ENCODE measurements at places on chromosomes 6 and 20.

DNA sequence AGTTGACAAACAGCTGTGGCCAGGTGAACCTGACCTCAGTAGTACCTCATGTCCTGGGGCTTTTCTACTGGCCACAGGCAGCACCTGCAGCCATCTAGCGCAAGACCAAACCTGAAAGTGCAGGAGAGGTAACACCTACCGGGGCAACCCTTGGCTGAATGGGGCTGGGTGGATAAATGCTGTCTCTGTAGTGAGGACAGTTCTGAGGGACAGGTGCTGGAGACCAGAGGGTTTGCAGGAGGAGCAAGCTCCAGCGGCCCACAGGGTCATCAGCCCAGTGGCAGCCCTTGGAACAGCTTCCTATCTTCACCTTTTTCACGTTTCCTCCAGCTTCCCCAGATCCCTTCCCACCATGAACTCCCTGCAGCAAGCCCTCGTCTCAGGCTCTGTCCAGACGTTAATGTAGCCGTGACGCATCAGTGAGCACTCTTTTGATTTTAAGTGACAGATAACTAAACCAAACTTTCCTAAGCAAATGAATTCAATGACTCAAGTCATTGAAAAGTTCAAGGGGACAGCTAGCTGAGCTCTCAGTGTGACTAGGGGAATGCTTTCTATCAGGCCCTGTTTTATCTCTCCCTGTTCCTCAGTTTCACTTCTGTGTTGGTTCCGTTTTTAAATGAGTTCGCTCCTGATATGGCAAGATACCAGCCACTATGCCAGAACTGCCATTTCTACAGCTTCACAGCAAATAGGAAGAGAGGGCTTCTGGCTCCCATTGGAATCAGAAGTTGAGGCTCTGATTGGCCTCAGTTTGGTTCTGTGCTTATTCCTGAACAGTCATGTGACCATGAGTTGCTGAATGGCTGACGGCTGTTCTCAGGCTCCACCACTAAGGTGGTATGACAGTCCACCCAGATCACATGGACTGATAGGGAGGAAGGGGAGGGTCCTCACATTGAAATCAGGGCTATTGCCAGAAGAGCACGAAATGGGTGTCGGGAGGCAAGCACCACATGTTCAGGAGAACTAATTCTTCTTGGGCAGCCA, 12.1 kb upstream of the PFDN4 start:
- no peak for DNase-seq

DNA sequence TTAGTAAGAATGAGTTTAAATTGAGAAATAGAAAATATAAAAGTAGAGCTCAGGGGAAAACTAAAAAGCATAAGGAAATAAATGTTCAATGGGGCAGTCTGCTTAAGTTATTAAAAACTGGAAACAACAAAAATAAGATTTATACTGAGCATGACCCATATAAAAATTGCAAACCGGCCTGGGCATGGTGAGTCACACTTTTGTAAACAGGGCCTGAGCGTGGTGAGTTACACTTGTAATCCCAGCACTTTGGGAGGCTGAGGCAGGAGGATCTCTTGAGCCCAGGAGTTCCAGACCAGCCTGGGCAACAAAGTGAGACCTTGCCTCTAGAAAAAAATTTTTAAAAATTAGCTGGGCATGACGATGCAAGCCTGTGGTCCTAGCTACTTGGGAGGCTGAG, 74.6 kb downstream of the TMEM244 start:
- DNase-seq = no peak

DNA sequence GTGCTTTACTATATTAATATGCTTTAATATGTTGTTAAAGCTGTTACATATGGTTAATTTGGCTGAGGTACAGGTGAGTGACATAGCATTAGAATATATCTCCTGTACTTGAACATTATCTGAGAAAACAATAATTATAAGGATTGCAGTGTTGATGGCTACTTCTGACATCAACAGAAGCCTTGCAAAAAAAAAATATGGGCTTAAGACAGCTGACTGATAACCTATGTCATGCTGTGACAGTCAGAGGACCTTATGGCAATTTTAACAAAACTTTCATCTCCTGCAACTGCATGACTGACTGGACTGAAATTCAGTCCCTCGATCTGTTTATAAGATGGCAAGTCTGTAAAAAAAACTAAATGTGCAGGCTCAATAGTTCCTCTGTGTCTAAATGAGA, 27.5 kb upstream of the TBX18 start:
- no peak for DNase-seq

DNA sequence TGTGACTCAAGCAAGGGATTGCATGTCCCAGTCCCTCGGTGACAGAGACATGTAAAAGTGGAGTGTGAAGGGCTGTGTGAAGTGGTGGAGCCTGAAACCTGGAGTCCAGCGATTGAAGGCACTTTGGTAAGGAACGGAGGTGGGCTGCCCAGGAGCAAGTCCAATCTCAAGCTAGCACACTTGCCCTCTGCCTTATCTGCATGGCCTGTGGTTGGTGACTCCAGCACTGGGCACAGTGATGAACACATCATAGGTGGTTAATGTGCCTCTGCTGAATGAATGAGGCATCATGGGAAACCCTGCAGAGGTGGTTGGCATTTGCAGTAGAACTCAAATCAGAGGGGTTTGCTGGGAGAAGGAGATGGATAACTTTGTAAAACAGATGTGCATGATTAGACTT, 14.9 kb upstream of the ULBP3 start:
- DNase-seq = no peak

DNA sequence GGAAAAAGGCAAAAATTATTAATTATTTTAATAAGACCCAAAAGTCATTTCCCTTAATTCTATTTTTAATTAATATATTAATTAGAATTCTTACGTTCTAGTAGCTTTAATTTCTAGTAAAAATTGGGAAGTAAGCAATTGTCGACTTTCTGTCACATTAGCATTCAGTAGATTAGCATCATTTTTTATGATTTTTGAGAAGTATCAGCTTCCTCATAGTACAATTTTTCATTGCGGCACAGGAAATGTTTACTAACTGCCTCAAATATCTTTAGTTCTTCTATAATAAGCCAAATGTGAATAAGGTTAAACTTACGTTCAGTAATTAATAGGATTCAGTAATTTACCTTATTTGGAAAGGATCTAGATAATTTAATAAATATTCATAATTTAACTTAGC, 687.4 kb downstream of the EPM2A start:
- no peak for DNase-seq

GRCh38 chr6:11782524-11782923, 3.9 kb upstream of the ADTRP start:
- no peak for DNase-seq

DNA sequence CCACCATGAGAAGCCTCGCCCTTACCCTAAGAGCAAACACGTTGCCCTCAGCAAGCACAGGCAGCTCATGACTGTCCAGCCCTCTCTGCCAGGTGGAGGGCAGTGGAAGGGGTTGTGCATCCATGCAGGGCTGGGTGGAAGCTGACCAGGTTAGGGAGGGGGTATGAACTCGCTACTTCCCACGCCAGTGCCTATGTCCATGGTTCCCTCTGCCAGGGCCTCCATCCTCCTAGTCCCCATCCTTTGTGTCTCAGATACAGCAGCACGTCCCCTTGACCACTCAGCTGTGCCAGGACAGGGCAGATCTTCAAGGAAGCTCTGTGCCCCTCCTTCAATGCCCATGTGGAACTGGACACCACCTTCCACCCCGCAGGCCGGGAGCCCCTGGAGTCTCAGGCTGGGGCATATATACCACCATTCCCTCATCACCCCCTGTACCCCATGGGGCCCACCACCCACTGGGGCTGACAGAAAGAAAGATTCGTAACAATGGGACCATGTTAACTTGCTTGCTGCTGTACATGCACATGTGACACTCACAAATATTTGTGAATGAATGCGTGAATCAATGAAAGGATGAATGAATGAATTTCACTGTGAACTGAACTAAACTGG, 90.7 kb downstream of the ANKRD60 start:
- no peak for DNase-seq

DNA sequence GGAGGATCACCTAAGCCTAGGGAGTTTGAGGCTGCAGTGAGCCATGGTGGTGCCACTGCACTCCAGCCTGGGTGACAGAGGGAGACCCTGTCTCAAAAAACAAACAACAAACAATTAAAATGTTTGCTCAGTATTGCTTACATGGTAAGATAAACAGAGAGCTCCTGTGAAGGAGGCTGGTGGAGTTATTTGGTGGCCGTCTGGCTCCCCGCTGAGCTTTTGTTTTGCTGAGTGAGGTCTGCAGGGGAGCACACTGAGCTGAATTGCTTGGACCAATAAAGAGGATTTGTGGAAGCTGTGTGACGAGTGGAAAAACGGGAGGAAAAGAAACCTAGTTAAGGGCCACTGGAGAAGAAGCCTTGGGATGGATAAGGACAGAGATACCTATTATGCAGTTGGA, 41.1 kb upstream of the BMP6 start:
- peak; percentile 85 for DNase-seq

DNA sequence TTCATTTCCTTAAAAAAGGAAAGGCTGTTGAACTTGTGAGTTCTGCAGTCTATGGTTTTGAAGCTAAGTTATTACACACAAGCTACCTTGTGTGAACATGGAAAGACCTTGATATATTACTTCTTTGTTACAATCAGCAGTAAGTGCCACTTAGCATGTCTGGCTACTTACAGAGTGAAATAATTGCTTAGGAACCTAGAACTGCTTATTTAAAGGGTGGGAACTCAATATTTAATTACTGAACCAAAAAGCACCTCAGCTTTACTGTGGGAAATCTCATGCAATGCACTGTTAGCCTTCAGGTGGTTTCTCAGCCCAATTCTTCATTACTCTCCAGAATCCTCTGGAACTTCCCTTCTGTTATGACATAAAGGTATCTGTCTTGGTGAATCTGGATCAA, 17.9 kb downstream of the PERP start:
- no peak for DNase-seq

- DNase-seq = no peak
Measured at GRCh38 chr6:161238500-161238899, 35.4 kb downstream of the AGPAT4 start.

DNA sequence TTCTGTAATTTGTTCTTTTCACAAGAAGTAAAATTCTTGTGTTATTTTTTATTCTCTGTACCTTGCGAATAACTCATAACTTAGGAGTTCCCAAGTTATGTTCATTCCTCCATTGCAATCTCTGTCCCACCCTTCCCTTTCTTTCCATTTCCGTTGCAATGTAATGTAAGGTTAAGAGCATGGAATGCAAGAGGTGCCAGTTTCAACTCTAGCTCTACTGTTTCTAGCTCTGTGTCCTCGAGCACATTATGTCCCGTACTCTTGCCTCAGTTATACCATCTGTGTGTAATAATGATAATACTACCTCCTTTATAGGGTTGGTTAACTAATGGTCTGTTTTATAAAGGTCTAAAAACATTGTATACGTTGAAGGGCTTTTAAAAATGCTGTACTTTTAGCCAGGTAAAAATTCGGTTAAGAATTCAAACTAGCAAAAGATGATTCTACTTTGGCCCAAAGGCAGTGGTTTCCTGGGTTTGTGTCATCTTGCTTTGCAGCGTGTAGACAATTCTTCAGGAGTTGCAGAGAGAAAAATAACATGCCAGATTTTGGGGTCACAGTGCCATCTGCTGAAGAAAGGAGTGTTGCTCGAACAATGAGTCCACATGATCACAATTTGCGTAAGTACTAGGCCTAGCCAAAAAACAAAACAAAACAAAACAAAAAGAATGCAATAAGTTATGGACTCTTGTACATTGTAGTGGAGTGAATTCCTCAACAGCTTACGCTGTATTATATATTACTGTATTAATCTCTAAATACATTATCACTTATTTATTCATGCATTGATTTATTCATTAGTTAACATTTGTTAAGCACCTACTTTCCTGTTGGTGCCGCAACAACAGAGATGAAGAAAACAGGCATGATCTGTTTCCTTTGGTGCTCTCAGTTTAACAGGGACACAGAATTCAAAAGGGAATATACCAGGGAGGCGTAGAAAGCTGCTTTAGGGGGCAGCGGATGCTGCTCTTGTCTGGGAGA, 10.0 kb upstream of the PFDN4 start:
- no peak for DNase-seq

- no peak for DNase-seq
Measured at GRCh38 chr20:6919792-6920468, 152.4 kb downstream of the BMP2 start.

- peak; percentile 38 for DNase-seq
Measured at GRCh38 chr20:43243672-43244269, 54.1 kb upstream of the PTPRT start.

DNA sequence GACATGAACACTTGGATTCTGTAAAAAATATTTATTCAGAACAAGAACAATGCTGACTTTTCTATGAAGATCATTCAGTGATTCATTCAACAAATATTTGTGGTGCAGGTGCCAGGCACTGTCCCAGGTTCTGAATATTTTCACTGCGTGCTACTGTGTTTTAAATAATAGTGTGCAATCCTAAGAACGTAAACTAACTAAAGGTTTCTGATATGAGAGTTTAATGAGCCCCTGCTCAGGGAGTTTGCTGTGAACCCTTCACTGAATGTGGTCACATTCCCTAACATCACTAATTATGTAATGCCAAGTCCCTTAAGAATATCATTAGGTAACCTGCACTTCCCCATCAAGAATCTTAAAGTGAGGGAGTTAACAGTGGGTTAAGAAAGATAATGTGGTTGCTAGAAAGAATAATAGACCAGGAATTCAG, 1.7 kb upstream of the TMEM170B start:
- no peak for DNase-seq

- peak; percentile 44 for DNase-seq
Measured at GRCh38 chr6:118735320-118735719, 83.9 kb upstream of the CEP85L start.

DNA sequence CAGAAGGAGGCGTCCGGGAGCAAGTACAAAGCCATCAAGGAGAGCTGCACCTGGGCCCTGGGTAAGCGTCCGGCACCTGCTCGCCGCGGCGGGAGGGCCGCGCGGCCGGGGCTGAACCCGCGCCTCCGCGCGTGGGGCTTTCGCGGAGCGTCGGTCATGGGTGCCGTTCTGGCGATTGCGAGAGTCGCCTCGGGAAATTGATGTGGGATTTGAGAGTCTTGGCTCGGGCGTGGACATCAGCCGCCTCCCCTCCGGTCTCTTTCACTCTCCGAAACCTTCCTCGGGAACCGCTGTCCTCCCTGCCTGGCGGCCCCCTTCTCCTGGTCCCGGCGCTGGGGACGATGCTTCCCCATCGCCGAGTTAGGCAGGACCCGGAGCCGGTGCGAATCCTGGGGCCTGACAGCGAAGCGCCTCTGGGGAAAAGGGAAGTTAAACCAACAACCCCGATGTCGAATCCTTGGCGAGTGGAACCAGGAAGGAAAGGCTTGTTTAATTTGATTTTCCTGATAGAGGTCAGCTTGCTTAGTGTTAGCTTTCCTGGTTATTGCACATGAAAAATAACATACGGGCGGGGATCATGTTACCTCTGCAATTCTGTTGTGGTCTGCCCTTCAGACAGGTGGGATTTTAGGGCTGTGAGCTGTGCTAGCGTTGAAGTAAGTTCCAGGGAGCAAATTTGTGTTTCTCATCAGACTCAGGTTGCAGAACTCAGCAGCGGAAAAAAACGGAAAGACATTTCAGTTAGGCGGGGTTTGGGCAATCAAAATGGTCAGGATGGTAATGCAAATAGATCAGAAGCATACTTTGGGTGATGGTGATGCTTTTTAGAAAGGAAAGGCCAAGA, 594 bp downstream of the ARFGEF3 start:
- peak; percentile 42 for DNase-seq

Measured in WTC11 (cell line).